ENCODE measurements at places on chromosomes 1 and 21. TPM values are rescaled to one million over a fixed set of nuclear protein-coding genes. Genes with fewer than 3 reads are reported as not detected.

Gene NMNAT2
- 2.8 TPM for total RNA-seq

Gene DAB1
- 2.6 TPM for total RNA-seq

DNA sequence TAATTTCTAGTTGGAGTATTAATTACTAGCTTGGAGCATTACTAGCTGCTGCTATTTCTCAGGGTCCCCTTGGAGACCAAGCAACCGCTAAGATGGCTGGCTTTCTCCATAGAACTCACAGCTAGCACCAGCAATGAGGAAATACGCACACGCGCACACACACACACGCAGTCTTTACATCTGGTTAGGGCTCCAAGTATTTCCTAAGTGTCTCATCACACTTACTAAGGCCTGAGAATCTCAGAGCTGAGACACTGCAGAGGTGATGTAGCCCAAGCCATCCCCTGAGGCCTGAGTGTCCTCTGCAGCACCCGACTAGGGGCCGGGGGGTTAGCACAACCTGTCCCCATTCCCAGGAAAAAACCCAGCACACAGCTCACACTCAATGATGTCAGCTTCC lies 42.5 kb downstream of the ITPKB start:
- no peak for DNase-seq

- peak; percentile 46 for DNase-seq
Measured at GRCh38 chr21:45317398-45318145, 29.9 kb upstream of the POFUT2 start.

DNA sequence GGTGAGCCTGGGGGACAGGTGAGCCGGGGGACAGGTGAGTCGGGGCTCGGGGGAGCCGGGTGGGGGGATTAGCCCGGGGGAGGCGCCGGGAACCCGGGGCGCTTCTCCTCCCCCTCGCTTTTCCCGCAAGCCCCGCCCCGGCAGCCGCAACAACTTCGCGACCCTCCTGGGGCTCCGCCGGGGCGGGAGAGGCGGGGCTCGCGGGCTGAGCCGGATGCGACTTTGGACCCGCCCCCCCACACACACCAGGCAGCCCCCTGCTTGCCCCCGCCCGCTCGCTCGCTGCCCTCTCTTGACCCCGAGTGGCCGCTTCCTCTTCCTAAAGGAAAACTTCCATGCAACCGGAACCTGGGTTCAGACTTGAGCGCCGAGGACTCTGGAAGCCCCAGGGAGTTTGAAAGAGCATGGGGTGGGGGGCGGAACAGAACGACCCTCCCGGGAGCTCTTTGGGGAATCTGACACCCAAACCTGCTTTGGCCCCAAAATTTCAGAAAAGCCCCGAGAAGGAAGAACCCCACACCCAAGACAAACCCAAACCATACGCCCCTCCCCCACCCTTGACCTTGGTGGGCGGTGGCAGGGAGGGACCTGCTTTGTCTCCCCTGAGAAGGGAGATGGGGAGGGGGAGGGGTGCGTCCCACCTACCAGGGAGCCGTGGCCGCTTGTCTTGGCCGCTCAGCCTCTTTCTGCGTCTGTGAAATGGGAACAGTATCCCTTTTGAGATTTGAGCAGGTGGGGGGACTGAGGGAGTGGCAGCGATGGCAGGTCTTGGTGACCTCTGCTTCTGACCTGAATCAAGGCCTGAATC lies 550 bp downstream of the ARHGEF16 start:
- DNase-seq: peak; percentile 63

GRCh38 chr1:61392409-61393242 lies 310.3 kb downstream of the NFIA start:
- DNase-seq: no peak

- DNase-seq: no peak
Measured at GRCh38 chr1:196466166-196466565, 142.1 kb downstream of the KCNT2 start.

Data from aorta (tissue), 5 donors.